ENCODE measurements at places on chromosomes 1 and 21.

DNA sequence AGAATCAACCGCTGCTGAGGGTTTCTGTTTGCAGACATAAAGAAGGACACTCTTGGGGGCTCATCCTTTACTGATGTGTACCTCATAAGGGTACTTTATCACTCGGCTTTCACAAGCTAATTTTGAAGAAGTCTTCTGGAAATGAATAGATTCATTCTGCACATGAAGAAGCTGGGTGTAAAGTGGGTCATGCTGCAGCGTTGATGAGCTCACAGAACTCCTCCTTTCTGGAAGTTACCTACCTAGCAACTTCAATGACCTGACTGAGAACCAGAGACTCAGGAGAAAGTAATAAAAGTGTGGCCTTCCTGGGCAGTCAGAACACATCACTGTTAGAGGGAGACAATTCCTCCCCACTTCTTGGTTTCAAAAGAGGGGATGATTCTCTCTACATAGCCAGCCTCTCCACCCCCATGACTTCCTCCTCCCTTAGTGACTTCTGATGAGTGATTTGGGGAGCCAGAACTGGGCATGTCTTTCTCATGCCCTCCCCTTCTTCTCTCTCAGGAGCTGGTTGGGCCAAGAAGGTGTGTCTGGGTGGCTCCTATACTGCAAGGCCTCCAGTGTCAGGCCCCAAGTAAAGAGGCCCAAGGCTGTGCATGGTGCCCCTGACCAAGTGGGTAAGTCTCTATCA is 27.0 kb downstream of the PCNX2 start:
- no peak for DNase-seq

DNA sequence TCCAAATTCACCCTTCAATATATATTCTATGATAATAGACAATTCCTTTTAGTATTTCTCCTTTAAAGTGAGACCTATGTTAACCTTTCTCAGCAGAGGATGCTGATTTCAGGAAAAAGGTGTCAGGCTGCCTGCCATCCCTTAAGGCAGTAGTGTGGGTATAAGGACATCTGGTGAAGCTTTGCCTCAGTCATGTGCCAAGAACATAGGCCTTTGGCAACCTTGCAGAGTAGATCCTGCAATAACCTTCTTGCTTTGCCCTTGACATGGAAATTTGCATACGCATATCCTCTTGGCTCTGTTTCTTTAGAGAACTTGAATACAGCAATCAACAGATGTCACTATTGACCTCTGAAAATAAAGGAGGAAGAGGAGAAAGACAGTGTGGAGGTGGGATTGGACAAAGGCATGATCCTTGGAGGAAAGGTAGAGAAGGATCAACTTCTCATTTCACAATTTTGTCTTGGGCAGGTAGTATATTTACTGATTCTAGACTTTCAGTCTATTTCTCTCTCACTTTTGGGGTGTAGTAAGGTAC is 21.1 kb upstream of the ZRANB2 start:
- DNase-seq: no peak

DNA sequence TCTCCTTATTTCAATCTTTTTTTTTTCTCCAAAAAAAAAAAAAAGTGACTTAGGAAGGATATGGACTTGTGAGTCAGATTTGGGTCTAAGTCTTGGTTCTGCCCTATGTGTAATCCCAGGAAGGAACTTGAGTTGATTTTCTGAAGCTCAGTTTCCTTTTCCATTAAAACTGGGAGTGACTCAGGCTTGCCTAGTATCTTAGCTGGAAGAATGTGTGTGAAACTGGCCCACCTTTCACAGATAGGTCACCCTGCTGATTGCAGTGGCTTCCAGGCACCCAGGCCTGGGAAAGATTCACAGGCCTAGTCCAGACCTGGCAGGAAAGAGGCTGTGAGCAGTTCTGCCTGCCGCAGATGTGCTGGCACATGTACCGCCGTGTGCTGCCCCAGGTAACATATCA is 218.3 kb upstream of the HOOK1 start:
- no peak for DNase-seq

GRCh38 chr1:68346188-68346808 is 103.5 kb downstream of the RPE65 start:
- DNase-seq: no peak

GRCh38 chr1:68230484-68230802 is 1.9 kb downstream of the WLS start:
- no peak for DNase-seq

- DNase-seq: no peak
Measured at GRCh38 chr1:24096009-24096738, 15.8 kb downstream of the MYOM3 start.

- DNase-seq: no peak
Measured at GRCh38 chr21:45868086-45868485, 113.5 kb upstream of the COL6A1 start.

- DNase-seq: no peak
Measured at GRCh38 chr1:60921175-60921574, 161.2 kb upstream of the NFIA start.

DNA sequence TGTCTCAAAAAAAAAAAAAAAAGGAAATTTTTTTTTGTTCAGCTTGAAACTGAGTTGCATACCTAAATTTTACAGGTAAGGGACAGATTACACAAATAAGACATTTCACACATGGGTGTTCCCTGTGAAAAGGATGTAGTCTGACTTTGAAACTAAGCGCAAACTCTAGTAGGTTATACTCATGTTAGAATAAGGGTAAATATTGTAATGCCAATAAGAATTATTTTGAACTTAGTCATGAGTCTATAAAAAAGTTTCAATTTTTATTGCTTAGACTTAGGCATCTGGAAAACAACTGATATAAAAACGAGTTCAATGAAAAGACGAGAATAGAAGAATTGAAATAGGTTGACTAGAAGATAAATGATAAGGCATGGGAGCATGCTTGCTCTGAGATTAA is 122.3 kb downstream of the HMCN1 start:
- no peak for DNase-seq

GRCh38 chr1:22325531-22326371 is 125.9 kb upstream of the ZBTB40 start:
- DNase-seq: no peak

DNA sequence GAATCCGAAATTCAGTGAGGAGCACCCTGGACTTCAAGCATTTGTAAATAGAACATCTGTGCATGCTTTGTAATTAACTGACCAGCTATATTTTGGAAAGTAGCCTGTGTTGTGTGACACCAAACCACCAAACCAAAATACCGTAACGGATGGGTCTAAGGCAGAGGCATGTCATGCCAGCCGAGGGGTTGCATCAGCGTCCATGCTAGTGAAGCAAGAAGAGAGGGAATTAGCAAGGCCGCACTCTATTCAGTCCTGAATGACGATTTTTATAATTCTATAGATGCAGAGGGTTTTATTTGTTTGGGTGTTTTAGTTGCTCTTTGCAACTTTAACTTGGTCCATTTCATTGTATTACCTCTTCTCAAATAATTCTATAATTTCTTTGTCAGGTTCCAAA is 116.8 kb upstream of the SMYD2 start:
- no peak for DNase-seq

- DNase-seq: no peak
Measured at GRCh38 chr1:4674117-4674516, 19.7 kb downstream of the AJAP1 start.

GRCh38 chr1:51516649-51517158 is 2.4 kb downstream of the EPS15 start:
- DNase-seq: no peak

- DNase-seq: no peak
Measured at GRCh38 chr1:33641104-33641830, 168.8 kb downstream of the ZSCAN20 start.

DNA sequence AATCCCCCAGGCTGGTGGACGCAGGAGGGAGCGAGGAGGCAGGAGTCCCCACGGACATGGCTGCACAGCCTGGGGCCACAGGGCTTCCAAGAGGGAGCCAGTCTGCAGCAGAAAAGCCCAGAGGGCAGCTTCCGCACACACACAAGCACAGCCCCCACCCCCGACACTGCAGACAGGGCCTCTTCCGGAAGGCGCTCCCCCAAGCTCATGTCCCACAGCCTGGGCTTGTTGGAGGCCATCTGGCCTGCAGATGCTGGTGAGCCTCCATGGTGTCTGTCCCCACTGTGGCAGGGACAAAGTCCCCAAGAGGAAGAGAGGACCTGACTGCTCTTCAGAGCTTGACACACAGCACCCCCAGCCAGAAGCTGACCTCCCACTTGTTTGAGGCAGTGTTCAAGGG is 13.4 kb upstream of the KIAA1614 start:
- DNase-seq: no peak

GRCh38 chr1:204730826-204731459 is 45.4 kb upstream of the LRRN2 start:
- DNase-seq: no peak

- DNase-seq: no peak
Measured at GRCh38 chr1:29256394-29256793, 20.1 kb downstream of the PTPRU start.

GRCh38 chr21:36689324-36689723 is 9.6 kb upstream of the SIM2 start:
- DNase-seq: no peak

- no peak for DNase-seq
Measured at GRCh38 chr1:205967554-205968335, 24.5 kb upstream of the SLC26A9 start.

- DNase-seq: no peak
Measured at GRCh38 chr1:44531785-44532566, 126.9 kb downstream of the RNF220 start.

All from stimulated activated naive CD4-positive, alpha-beta T cell treated with Interleukin-2 at 50 U/mL for 16 hours (primary cell).